ENCODE measurements at places on chromosomes 16 and 17.

DNA sequence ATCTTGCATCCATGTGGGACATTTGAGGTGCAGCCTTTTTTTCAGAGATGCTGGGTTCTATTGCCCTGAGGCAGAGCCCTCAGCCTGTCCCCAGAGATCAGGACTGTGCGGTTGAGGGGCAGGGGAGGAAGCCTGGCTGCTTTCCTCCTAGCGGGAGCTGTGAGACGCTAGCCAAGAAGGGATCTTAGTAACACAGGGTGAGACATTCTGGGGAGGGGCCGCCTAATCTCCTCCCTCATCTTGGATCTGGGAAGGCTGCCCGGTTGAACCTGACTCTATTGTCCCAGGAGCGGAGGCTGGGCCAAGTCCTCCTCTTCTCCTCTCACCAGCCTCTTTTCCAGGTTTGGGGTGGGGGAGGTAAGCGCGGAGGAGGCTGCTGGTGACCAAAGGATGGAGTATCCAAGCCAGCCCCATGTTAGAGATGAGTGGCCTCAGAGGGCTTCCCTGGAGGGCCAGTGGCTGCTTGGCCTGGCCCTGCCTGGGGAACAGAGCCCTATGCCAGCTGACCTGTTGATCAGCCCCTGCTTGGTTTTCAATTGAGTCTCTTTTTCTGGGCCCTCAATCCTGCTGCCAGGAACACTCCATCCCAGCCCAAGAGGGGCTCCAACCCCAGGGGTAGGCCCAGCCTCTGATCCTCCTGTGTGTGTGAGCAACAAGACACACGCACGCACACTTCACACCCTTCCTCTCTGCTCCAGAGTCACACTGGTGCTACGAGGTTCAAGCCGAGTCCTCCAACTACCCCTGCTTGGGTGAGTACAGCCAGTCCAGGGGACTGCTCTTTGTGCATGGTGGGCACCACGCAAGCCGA lies 5.0 kb downstream of the CA4 start:
- no peak for DNase-seq

GRCh38 chr17:19302791-19303331 lies 59.7 kb downstream of the B9D1 start:
- DNase-seq, result no peak

- DNase-seq, result peak; percentile 96
These were observed 5.4 kb downstream of the MYO1C start for GRCh38 chr17:1486802-1487695.

GRCh38 chr16:17474037-17474436 lies 3.3 kb upstream of the XYLT1 start:
- no peak for DNase-seq
